ENCODE measurements at places on chromosomes 1 and 21.

- DNase-seq: peak; percentile 55
These were observed 183.8 kb downstream of the DHRS3 start for GRCh38 chr1:12434174-12434573.

- DNase-seq: no peak
These were observed 220.5 kb downstream of the FOXD2 start for GRCh38 chr1:47658161-47658920.

GRCh38 chr1:109274533-109275476 lies 8.1 kb downstream of the PSRC1 start:
- no peak for DNase-seq

DNA sequence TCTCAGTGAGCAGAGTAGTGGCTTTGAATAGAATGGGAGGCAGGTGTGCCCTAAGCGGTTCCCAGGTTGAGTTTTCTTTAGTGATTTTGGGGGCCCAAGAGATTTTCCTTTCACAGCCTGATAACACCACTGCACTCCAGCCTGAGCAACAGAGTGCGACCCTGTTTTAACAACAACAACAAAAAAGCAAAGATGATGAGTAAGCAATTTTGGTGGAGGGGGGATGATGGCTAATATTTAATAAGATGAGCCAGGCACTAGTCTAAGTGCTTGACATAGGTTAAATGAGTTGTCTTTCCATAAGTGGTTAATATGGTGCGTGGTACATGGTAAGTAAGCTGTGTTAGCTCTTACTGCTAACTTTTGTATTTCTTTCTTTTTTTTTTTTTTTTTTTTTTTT lies 2.0 kb downstream of the RNPEP start:
- no peak for DNase-seq

DNA sequence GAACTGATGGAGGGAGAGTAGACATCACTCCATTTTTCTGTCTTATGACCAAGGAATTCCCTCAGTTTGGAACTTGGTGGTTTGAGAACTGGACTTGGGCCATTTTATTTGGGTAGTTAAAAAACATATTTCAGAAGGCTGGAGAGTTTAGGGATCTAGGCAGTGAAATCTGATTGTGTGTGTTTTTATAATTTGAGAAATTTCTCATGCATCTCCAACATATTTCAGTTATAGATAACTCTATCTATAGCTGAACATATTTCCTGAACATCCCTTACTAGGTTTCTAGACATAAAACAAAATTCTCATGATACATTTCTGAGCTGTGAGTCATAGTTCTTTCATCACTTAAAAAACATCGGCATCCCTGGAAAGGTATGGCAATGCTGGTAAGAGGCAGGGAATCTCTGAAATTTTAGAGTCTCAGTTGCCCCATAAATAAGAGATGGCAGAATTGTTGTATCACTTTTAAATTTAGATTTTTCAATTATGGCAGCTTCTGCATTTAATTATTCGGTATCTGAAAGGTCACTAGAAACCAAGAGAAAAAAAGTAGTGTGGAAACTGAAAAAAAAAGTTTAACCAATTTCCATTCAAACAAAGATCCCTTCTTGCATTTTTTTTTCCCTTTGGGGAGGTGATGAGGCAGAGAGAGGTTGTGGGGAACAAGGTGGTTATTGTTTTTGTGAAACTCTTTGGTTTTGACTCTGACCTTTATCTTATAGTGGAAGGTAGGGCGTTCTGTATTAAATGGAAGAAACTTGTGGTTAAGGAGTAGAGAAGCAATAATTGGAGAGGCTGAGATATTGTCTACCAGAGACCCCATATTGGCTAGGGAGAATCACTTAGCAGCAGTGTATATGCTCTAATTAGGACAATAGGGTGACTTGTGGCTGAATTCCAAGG lies 102.9 kb downstream of the FASLG start:
- no peak for DNase-seq

DNA sequence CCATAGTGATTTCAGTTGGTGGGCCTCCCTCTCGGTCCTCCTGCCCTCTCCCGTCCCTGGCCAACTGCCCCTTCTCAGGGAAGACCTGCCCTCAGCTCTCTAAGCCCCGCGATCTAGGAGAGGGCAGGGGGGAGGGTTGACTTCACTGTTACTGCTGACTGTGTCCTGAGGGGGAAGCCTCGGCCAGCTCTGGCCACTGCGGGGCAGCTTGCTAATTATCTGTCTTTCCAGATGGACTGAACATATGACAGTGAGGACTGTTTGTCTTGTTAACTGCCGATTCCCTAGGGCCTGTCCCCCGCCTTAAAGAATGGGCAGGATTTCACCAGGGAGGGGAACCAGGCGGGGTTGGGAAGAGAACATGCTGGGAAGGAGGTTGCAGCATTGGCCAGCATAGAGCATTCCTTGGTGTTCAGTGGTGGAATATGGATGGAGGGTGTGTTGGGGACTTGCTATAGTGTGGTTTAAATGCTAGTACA lies 22.9 kb downstream of the NIPAL3 start:
- no peak for DNase-seq

DNA sequence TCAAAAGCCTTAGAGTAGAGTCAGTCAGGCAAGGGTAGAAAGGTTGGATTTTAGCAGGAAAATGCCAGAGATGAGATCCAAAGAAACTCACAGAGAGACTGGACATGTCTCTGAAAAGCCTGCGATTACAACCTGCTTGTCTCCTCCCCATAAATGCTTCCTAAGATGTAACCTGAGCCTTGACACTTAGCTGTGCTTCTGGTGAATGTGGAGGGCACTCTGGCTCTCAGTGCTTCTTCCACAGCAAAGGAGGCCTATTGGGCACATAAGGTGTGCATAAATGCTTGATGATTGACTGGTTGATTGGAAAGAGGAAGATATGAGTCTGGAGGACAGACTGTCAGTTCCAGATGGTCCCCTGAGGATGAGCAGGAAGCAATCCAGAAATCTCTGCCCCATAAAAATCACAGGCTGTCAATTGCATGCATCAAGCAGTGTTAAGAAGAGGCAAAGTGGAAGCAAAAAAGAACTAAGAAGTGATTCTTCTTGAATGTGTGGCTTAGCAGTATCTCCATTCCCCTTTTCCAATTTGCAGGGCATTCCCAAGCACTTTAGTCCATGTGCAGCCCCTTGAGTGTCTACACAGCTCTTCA lies 236.2 kb upstream of the RRP15 start:
- no peak for DNase-seq

DNA sequence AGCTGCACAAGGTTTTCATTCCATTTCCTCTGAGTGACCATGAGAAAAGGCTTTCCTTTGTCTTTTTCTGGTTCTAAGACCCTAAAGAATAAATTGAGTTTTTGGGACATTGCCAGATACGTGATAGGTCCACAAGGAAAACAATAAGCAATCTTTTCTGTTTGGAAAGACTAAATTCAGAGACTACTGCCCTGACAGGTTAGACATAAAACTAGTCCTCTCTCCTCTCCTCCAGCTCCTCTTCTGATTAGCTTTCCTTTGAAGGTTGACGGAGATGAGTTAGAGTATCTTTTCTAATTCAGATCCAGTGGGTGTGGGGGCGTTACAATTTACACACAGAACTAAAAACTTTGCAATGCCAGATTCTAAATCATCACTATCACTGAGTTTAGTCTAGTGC lies 57.8 kb upstream of the C1orf53 start:
- no peak for DNase-seq

DNA sequence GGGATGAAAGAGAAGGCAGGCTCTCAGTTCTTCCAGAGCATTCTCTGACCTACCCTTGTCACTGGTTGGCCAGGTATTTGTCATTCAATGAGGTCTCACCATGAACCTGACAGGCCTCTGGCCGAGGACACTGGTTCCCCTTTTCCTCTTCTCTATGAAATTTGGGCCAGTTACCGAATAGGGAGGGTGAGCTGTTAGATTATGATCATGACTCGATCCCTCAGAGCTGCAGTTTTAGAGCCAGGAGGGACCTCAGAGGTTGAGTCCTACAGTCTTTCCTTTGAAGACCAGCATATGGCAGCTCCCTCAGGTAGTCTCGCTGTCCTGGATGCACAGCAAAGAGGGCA lies 29.5 kb upstream of the CLSTN1 start:
- DNase-seq: no peak

- no peak for DNase-seq
These were observed 3.7 kb downstream of the PADI6 start for GRCh38 chr1:17375651-17376050.

GRCh38 chr1:40377512-40377911 lies 4.0 kb downstream of the SMAP2 start:
- no peak for DNase-seq

DNA sequence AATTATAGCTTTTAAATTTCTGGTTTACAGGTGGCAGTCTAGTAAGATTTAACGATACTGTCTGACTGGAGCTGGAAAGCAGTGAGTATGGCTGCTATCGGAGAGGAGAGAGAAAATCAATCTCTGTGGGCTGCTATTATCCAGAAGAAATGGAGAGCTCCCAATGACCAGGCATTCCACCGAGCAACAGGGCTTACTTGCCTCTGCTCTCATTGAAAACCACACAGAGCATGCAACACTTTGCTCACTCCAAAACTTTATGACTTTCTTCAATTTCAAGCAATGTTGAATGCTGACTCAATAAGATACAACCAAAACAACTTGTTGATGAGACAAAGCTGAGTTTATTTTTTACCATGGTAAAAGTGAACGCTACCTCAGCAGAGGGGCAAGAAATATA lies 337.0 kb upstream of the NCAM2 start:
- no peak for DNase-seq

GRCh38 chr1:91919962-91920361 lies 29.2 kb upstream of the BRDT start:
- no peak for DNase-seq

- DNase-seq: no peak
These were observed 24.2 kb upstream of the TBX15 start for GRCh38 chr1:119012383-119012782.

DNA sequence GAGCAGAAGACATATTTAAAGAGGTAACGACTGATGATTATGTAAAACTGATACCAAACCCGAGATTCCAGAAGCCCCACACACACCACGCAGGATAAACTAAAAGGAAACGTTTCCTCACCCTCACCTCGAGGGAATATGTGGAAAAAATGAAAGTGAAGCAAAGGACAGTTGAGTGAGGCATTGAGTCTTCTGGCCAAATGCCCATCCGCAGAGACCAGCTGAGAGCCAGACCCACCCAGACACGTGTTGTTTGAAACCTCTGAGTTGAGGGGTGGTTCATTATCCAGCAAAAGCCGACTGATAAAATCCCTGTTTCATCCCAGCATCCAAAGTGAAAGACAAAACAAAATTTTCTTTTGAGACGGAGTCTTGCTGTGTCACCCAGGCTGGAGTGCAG lies 29.6 kb upstream of the PCBP3 start:
- no peak for DNase-seq

DNA sequence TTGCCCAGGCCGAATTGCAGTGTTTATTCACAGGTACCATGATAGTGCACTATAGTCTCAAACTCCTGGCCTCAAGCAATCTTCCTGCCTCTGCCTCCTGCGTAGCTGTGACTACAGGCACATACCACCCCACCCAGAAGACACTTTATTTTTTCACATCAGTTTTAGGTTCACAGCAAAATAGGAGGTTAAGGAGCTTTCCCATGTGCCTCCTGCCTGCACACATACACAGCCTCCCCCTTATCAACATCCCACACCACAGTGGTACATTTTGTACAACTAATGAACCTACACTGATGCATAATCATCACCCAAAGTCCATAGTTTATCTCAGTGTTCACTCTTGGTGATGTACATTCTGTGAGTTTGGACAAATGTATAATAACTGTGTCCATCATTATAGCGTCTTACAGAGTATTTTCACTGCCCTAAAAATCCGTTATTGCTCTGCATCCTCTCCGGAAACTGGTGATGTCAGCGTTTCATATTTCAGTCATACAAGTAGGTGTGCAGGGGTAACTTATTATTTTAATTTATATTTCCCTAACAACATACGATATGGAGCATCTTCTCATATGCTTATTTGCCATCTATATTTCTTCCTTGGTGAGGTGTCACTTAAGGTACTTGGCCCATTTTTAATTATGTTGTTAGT lies 23.2 kb downstream of the OR13G1 start:
- no peak for DNase-seq

DNA sequence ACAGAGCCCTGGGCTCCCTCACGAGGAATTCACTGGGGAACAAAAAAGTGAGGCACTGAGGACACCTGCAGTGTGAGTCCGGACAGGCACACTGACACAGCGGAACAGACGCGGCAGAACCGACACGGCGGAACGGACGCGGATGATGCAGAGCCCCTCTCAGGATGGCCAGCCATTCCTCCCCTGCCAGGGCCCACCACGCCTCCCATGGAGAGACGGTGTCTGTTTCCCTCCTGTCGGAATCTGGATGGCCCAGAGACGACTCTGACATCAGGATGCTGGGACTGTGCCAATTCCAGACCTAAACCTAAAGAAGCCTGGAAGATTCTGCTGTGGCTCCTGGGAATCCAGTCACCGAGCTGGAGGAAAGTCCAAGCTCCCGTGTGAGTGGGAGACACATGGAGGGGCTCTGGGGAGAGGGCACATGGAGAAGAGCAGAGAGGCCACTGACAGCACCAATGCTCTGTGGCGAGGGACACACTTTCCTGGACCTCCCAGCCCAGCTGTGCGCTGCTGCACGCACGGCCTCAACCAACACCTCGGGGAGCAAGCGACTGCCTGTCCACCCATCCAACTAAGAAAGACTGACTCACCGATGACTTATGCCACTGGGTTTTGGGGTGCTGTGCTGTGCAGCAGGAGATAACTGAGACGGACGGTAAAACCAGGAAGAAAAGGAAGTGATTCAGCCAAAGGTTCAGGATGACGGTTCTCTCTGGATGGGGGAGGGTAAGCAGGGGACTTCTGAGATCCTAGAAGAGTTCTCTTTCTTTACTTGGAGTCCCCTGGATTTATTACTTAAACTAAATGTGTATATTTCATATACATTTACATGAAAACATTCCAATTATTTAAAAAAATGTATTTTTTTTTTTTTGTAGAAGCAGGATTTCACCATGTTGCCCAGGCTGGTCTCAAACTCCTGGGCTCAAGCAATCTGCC lies 23.3 kb downstream of the ZBTB17 start:
- no peak for DNase-seq

DNA sequence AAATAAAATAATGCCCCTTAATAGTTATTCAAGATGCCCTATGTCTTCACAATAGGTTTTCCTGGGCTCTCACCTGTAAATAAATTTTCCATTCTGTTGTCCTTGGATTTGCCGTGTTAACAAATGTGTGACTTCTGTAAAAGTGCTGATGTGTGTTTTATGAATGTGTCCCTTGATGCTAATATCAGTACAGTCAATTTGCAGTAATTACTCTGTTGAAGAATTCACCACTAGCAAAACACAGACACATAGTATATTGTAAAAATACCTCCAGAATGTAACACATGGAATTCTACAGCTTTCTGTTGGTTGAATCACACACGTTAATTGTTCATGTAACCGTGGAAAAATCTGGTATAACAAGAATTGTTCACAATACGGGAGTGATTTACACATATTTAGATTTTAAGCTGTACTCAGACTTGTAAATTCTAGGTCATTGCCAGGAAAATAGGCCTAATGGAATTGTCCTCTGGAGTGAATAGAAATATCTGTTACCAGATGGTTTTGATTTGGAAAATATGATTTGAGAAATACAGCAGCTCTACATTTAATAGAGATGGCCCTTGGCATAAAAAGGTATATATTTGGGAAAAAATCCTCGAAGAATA lies 36.7 kb upstream of the KCNK2 start:
- DNase-seq: no peak

- DNase-seq: no peak
These were observed 35.0 kb upstream of the GRHL3 start for GRCh38 chr1:24284156-24284471.

Measured in stimulated activated CD8-positive, alpha-beta memory T cell treated with anti-CD3 and anti-CD28 coated beads, Interleukin-4, amount 100 ng/mL, for 24 hours (primary cell).